ENCODE measurements at places on chromosomes 6 and 20. TPM values are rescaled to one million over a fixed set of nuclear protein-coding genes. Genes with fewer than 3 reads are reported as not detected.
A peak's percentile ranks its signal among the peaks of the same experiment; 100 is the strongest.

The CALHM5 gene
- 5.7 TPM for total RNA-seq

The ADAM33 gene
- total RNA-seq: 322 TPM

The ARFGAP1 gene
- total RNA-seq: 124 TPM

The OOEP gene
- not detected for total RNA-seq

The BMP7 gene
- total RNA-seq: 11.7 TPM

The C6orf58 gene
- not detected for total RNA-seq

GRCh38 chr6:74931558-74931957 is 274.3 kb downstream of the COL12A1 start:
- DNase-seq: peak; percentile 5

GRCh38 chr6:163199371-163199770 is 215.1 kb upstream of the QKI start:
- no peak for DNase-seq

DNA sequence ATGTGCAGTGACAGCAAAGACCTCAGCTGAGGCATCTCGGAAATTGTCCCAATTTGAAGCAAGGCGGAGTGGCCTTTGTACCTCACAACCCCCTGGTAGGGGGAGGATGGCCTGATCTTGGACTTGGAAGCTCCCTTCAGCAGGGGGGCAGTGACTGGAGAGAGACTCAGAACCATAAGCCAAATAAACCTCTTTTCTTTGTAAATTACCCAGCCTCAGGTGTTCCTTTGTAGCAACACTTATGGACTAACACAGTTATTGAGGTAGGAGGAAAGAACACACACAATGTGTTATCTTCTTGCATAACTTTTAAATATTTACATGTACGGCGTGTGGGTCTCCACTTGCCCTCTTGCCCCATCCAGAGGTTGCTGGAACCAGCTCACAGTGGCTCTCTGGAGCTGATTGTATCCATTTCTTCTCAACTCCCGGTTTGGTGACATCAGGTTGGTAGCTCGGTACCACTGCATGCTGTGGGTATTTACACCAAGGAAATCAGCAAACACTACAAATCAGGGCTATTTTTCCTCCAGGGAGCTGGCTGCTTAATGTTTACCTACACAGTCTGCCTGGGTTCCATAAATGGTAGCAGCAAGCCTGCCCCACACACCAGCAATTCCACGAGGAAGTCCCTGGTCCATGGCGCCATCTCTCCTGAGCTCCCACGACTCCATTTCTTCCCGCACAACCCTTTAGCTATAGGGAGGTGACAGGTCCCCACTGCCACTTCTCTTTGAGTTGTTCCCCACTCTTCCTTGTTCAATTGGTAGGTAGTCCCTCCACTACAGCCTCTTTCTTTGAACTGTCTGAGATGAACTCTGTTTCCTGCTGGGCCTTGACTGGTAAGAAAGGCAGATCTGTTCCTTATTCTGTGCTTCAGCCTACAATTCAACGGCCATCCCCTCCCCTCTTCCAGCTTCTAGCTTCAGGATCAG is 54.3 kb upstream of the TASP1 start:
- DNase-seq: no peak

DNA sequence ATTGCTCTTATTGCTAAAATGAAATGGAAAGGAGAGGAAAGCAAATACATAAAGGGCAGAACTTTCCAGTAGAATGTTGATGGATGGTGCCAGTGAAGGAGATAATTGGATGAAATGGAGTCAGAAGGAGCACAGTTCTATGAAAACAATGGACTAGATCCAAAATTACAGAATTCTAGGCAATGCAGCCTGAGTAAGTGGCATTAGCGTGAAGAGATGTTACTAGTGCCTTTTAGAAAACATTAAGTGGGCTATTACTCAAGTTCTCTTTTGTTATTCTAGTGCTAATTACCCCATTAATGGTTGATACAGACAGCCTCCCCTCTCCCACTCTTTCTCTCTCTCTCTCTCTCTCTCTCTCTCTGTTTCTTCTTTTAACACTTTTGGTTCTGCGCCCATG is 209.5 kb upstream of the RGS17 start:
- no peak for DNase-seq

- no peak for DNase-seq
Measured at GRCh38 chr20:7692478-7692877, 247.8 kb downstream of the HAO1 start.

- DNase-seq: no peak
Measured at GRCh38 chr20:19817017-19817416, 59.0 kb downstream of the RIN2 start.

DNA sequence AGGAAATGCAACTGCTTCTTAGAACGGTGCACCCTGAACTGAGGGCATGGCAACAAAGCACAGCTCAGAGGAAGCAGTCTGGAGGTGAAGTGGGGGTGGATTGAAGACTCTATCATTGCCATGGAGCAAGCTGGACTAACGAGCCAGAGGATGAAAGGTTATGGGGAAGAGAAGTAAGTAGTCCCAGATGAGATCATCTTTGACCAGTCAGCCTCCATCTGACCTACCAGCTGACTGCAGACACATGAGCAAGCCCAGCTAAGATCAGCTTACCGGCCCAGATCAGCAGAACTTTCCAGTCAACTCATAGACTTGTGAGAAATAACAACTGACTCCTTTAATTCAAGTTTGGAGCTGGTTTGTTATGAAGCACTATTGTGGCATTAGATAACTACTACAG is 9.1 kb upstream of the JAG1 start:
- no peak for DNase-seq

DNA sequence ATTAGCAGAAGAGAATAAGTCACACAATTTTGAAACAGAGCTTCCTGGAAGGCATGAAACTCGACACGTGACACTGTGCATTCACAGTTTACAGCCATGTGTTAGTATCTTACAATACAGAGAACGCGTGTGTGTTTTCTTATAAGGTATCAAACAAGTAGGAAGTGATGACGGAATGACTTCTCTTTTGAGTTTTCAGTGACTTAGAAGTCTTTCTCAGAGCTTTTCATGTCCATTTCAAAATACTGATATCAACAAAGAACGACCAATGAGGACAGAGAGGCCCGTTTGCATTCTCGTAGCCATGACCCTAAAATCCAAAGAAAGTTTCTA is 36.6 kb upstream of the DUSP22 start:
- no peak for DNase-seq

GRCh38 chr6:128284128-128284527 is 236.3 kb downstream of the PTPRK start:
- DNase-seq: no peak

DNA sequence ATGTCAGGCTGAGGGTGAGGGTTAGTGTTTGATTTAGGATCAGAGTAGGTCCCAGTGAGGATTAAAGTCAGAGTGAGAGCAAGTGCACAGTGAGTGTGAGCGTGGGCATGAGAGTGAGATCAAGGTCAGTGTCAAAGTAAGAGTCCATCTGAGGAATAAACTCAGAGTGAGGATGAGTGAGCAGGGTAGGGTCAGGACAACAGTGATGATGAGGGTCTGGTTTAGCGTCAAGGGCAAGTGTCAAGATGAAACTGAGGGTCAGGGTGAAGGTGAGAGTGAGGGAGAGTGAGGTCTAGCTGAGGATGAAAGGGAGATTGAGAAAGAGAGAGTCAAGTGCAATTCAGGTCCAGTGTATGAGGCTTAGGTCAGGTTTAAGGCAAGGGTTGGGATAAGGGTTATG is 7.7 kb upstream of the ZNF343 start:
- no peak for DNase-seq

GRCh38 chr6:135909737-135910387 is 58.4 kb downstream of the PDE7B start:
- no peak for DNase-seq

DNA sequence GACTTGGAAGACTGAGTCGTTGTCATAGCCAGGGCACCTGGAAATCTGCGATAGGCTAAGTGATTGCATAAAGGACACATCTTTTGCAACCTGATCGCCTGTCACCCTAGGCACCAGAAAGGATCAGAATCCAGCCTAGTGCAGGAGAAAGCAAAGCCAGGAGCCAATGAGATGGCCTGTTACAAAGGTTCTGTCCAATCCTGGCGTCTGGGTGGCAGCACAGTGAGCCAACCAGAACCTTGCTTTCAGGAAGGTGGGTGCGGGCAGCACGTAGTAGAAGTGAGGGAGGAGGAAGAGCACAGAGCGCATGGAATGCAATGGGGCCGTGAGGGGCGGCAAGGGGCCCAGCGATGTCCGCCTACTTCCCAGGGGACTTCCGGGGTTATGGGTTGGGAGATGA is 120.4 kb upstream of the GGTLC1 start:
- DNase-seq: no peak

DNA sequence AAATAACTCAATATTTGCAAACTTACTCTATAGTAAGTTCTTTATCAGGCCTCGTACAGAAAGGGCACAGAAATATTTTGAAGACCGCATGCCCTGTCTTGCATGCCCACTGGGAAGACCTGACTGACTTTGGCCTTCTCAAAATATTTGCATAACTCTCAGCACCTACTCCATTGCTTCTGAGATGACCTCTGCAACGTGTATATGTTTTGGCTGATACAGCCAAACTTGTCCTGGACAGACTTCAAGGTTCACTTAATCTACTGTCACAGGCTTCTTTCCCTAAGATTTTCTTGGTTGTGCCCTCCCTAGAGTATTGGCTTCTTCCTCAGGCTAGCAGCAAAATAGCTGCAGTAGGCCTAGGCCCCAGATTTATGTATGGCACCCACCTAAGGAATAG is 21.5 kb upstream of the SERINC3 start:
- no peak for DNase-seq

DNA sequence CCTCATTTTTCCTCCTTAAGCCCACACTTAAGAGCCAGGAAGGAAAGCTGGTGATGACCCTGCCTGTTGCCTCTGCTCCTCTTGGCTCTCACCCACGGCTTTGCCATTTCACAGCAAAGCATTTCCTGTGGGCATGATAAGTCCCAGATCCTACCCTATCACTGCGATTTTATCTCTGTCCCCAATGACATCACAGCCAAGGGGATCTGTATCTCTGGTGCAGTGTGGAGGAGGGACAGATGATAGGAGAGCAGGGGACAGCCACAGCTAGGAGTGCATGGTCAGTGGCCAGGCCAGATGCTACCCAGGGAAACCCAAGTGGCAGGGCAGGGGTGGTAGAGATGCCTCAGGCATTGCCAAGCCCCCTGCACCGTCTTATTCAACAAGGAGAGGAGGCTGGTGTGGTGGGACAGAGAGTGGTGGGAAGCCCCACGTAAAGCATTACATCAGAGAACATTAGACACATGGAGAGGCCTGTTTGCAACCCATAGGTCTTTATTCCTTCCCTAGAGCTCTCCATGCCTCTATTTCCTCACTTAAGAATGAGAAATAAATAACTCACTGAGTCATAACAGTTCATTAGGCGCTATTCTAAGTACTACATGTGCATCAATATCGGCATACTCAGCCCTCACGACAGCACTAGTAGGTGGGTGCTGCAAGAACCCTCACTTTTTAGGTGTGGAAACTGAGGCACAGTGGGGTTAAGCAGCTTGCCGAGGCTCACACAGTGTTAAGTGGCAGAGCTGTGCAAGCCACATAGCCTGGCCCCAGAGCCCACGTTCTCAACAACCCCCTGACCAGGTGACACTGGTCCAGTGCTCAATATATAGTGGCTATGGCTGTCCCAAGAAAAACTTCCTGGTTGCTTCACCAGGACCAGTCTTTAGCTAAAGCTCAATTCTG is 4.6 kb downstream of the TFEB start:
- DNase-seq: no peak

DNA sequence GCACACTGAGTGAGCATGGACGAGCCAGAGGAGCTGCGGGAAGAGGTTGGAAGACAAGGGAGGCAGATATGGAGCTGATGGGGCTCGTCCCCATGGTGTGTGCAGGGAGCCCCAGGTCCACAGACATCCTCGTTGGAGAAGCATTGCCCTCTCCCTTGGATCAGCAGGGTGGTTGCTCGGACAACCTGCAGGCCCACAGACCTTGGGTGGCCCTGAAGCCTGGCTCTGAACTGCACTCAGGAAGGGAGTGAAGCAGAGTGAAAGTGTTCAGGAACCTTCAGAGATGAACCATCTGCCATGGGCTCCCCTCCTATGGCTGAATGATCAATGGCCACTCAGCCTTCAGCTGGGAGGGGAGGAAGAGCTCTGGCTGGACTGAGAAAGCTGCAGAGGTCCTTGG is 43.3 kb upstream of the LRFN2 start:
- DNase-seq: no peak

- DNase-seq: no peak
Measured at GRCh38 chr6:170124836-170125235, 166.0 kb downstream of the DLL1 start.

DNA sequence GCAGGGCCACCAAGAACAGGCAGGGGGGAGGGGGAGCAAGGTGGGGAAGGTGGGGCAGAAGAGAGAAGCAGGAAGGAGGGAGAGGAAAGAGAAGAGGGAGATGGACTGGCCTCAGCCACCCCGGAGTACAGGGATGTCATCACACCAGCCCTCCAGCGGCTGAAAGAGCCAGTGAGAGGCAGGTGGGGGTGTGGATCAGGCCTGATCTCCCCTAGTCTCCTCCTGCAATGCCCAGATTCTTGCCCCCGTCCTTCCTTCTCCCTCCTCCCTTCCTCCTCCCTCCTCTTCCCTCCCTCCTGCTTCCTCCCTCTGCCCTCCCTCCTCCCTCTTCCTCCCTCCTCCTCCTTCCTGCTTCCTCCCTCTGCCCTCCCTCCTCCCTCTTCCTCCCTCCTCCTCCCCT is 61.5 kb downstream of the YTHDF1 start:
- no peak for DNase-seq

DNA sequence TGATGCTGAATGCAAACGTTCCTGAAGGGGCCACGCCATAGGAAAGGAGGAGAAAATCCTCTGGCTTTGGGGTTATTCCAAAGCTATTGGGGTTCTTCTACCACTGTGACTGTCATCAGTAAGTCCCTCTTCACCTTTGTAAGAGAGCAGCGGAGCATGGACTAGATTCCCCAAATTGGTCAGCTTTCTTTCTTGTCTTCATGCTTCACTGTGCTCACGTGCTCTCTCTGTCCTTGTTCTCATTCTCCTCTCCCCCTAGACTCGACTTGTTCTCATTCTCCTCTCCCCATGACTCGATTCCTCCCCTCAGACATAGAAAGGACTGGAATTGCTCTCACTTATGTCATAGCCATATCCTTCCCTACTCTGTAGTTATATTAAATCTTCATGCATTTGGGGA is 54.8 kb upstream of the ADGRG6 start:
- no peak for DNase-seq

GRCh38 chr6:157885876-157886275 is 62.8 kb downstream of the SNX9 start:
- DNase-seq: no peak

GRCh38 chr6:72952808-72953630 is 272.3 kb downstream of the KHDC1L start:
- DNase-seq: no peak

- no peak for DNase-seq
Measured at GRCh38 chr6:6557886-6558285, 30.6 kb upstream of the LY86 start.

GRCh38 chr6:111951497-111952085 is 78.3 kb upstream of the FYN start:
- DNase-seq: no peak

- no peak for DNase-seq
Measured at GRCh38 chr20:47306095-47306494, 50.4 kb downstream of the ZMYND8 start.

All from tibial nerve (tissue), 4 donors.